ENCODE measurements at places on chromosomes 7 and 10.

DNA sequence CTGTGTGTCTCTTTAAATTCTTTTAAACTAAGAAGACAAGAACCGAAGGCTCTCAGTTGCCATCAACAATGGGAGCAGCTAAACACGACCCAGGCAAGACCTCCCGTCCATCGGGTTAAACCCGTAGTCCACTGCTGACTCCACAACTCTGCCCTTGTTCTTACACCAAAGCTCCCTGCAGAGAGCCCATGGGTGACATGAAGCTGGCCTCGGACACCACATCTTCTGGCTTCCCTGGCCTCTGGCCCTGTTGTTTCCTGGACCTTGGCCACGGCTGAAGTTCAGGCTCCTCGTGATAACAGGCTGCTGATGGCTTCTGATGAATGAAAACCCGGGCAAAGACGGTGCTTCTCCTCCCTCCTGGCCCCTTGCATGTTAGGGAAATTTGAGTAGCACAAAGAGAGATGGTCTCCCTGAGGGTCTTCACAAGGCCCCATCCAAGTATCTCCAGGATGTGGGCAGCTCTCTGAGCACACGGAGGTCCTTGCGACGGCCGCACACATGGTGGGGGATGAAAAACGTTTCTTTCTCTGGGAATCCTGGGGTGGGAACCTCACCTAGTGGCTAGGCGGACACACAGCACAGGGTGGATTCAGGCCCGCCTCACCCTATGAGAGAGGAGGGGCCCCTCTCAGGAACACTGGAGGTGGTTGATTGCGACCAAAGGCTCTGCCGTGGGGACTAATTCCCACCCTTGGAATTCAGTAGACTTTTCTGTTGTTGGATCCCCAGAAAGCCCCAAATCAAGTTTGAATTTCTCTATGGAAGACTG is 271.1 kb downstream of the ADARB2 start:
- no peak for DNase-seq

DNA sequence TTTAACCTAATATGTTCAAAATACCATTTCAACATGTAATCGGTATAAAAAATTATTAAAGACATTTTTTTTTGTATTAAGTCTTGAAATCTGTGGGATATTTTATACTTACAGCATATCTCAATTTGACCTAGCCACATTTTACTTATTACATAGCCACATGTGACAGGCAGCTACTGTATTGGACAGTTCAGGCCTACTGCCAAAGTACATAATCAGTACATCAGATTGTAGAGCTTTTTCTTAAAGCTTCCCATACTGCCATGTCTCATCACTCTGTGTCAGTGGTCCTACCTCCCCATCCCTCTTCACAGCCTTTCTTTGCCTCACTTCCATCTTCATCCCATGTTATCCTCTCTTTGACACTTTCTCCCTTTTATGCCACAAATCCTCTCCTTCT is 43.0 kb downstream of the LOXL4 start:
- peak; percentile 16 for DNase-seq

- no peak for DNase-seq
Measured at GRCh38 chr7:111261496-111261895, 170.6 kb downstream of the LRRN3 start.

- no peak for DNase-seq
Measured at GRCh38 chr7:30301751-30302150, 17.4 kb downstream of the ZNRF2 start.

DNA sequence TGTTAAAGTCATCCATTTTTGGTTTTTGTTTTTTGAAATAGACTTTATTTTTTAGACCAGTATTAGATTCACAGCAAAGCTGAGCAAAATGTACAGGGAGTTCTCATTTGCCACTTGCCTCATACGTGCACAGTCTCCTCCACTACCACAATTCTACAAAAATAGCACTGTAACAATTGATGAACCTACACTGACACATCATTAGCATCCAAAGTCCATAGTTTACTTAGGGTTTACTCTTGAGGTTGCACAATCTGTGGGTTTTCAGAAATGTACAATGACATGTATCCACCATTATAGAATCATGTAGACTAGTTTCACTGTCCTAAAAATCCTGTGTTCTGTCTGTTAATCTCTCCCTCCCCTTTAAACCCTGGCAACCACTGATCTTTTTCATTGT is 125.8 kb upstream of the PDSS1 start:
- DNase-seq: no peak

DNA sequence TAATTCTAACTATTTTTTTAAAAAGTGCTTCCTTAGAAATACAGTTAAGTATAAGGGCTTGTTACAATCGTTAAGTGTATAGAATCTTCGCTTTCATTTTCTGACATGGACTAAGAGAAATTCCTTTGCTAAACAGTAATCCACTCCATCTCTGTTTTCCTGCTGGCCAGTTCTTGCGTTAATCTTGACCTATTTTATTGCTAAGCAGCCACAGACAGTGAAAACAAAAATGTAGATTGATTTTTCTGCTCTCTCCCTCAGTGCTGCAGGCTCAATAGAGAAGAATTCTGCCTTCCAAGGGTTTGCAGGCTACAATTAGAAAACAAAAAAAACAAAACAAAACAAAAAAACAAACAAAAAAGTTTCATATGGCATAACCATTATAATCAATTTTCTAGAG is 310.4 kb upstream of the ADARB2 start:
- no peak for DNase-seq

DNA sequence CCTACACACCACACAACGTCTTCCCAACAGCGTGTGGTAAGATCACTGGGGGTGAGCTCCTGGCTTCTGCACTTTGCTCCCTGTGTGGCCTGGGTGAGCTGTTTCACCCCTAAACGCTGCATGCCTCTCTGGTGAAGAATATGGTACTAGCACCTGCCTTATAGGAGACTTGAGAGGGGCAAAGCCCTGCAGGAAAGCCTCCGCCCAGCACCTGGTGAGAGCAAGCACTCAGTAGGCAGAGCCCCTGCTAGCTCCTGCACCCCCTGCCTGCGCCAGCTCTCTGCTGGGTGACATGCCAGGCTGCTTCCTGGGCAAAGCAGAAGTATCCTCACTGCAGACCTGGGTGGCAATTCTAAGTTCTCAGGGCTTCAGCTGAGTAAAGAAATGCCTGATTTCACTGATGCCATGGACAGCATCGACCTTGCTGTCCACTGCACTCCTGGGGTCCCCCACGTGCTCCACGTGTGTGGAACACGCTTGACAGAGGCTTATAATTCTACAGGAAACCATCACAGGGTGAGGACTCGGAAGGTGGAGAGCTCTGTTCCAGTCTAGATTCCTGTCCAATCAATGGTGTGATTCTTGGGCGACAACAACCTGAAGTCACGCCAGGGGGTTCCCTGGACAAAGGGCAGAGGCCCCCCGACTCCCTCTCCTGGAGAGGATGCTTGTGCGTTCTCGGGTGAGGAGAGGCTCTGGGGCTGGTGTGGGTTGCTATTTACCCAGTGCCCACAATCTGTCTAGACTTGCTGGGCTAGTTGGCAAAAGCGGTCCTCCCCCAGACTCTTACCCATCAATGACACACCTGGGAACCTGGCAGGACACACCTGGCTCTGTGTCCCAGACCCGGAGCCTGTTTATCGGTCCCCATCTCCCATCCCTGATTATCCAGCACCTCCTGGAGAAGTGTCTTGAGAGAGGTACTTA is 5.0 kb upstream of the CALML5 start:
- DNase-seq: no peak

DNA sequence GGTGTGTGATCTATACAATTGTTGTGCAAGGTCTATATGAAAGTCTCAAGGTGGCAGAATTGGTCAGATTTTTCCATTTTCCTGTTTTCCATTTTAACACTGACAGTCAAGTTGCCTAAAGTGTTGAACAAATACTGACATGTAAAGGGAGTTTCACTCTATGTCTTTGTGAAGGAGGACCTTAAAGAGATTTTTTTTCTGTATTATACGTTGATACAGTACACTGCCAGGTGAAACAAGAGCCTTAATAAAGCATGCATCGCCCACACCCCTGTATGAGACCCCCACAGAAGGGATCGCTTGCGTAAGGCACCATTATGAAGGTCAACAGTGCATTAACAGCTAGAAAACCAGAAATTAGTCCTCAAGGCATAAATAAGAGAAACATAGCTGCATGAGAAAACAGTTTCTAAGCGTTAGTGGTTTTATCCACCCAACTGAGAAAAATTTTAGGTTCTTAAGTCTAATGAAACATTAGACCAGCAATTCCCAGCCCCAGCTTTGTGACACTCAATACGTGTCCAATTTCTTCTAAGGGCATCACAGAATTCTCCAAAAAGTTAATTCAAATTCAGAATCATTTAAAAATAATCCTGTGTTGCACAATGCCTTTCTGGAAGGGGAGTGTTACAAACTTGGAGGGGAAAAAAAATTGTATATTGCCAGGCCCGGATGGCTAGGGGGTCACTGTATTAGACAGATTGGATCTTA is 6.9 kb downstream of the KLF6 start:
- peak; percentile 34 for DNase-seq

GRCh38 chr7:418636-419280 is 100.9 kb downstream of the PDGFA start:
- peak; percentile 51 for DNase-seq

- DNase-seq: no peak
Measured at GRCh38 chr7:100901921-100902332, 6.2 kb upstream of the ACHE start.

DNA sequence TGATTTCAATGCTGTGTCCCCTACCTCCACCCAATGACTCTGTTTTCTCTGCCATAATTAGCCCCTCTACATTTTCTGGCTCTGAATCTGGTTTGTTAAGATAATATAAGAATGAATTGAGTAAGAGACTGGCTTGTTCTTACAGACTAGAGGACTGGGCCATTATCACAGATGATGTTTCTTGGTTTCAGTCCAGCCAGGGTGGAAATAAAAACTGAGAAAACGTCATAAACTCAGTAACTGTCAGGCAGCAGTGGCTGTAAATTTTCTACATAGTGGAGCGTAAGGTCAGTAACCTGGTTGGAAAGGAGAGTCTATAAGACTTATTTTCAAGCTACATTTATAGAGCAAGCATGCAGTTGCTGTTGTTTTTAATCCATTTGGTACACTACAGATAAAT is 485.4 kb downstream of the HTR7 start:
- DNase-seq: peak; percentile 10

- DNase-seq: no peak
Measured at GRCh38 chr7:95682913-95683312, 86.6 kb upstream of the PDK4 start.

DNA sequence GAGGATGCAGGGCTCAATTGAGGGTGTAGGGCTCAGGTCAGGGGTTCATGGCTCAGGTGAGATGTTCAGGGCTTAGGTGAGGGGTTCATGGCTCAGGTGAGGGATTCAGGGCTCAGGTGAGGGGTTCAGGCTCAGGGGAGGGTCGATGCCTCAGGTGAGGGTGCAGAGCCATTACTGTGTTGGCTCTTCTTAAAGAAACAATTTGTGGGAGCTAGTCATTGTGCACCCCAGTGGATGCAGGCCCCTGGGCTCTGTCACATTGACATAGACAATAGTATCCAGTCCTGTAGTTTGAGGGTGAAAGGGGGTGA is 86.7 kb downstream of the ADCY1 start:
- DNase-seq: no peak

- DNase-seq: peak; percentile 82
Measured at GRCh38 chr7:131164025-131164925, 163.4 kb upstream of the MKLN1 start.

DNA sequence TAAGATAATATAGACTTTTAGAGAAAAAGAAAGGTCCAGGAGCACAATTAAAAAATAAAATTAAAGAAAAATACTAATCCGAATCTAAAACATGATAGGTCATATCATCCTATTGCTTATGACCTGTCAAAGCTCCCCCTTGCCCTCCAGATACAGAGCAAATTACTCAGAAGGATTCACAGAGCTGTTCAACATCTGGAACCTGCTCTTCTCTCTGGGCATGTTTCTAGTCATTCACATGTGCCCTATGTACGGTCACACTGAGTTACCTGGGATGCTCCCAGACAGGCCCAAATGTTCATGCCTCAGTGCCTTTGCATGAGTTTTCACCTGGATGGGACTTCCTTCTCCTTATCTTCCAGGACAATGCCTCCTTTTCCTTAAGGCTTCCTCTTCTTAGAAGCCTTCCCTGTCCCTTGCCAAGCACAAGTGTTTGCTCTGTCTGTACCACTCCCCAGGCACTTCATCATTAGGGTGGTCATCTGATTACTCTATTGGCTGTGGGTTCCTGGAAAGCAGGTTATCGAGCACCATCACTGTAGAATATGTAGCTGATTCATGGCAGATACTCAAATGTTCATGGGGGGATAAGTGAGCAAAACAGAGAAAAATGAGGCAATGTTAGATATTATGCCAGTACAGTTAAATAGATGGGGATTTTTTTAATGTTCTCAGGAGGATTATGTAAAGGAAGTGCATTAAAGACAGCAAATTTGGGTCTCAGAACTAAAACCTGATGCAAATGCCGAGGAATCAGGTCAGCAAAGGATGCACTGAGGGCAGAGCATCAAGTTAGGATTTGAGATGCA is 12.0 kb upstream of the AOAH start:
- DNase-seq: no peak

DNA sequence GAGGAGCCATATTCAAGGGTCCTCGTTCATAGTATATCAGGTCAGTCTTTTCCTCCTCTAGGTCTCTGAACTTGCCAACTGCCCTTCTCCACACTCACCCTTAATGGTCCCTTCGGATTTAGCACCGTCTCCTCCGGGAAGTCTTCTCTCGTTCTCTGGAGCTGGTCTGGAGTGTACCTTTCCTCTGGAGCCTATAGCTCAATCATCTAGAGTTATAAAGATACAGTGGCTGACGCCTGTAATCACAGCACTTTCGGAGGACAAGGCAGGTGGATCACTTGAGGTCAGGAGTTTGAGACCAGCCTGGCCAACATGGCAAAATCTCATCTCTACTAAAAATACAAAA is 4.4 kb upstream of the SCD start:
- no peak for DNase-seq

DNA sequence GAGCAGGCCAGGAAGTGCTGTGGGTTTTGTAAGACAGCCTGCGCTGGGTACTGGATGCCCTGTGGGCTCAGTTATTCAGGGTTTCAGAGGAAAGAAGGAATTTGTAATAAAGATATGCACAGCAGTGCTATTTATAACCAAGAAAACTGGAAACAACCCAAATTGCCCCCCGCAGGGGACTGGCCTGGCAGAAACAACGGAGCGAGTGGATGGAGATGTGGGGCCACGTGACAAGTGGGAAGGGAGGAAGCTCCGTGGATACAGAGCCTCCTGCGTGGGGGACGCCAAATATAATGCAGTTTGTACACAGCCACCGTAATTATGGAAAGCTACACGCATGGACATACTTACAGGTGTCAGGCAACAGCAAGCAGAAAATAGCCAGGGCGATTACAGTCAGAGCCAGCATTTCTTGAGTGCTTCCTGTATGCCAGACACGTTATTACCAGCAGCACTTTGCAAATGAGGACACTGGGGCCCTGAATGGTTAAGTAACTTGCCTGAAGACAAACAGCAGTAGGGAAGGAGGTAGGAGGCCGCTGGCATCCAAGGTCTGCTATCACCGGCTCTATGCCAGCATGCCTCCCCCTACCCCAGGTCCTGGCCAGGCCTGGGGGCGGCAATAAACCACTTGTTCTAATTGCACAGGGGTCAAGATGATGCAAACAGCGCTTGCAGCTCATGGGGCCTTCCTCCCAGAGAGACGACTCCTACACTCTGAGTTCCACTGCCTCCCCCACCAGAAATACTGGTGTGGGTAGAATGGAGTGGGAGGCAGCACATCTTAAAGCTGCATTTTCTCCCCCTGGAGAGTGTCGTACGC is 8.7 kb upstream of the CAMK2B start:
- DNase-seq: peak; percentile 31

GRCh38 chr10:74333174-74333573 is 182.2 kb downstream of the ADK start:
- DNase-seq: peak; percentile 84

GRCh38 chr10:99582255-99582770 is 37.9 kb downstream of the SLC25A28 start:
- no peak for DNase-seq
